ENCODE measurements at places on chromosomes 13 and 19.

DNA sequence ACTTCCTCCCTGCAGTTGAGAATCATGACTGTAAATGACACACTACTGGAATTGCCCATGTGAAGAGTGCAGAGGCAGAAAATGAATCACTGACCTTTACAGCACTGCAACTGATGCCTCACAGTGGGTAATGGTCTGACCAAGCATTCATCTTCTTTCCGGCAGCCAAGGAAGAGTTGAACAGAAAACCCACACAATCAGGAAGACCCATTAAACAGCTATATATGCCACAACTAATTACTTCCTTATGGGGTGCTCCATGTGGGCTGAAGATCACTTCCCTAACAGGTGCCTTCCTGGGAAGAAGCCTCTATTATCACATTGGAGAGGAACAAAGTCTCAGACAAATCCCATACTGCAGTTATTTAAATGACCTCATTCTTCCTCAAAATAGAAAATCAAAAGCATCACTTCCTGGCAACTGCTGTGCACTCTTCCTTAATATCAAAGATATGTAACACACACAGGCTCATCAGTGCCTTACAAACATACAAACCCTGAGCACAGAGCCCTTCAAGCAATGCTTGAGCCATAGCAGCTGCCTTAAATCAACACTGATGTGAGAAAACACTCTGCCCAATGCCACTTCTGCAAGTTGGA lies 45.8 kb downstream of the RUBCNL start:
- no peak for DNase-seq

GRCh38 chr19:719636-720344 lies 11.1 kb downstream of the PALM start:
- no peak for DNase-seq

DNA sequence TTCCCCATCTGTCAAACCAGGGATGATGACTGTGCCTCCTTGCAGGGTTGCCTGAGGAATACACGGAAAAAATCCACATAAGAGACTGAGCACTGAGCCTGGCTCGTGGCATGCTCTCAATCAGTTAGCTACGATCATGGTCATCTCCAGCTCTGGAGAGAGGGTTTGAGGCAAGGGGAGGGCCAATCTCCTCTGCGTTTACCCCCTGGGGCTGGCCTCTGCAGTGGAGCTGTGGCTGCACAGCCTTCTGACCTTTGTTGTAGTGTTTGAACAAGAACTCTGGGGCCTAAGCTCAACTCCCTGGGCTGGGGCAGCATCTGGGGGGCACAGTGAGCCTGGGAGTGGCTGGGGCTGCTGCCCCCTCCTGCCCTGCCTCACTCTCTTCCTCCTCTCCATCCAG lies 5.9 kb downstream of the LRRC4B start:
- no peak for DNase-seq

DNA sequence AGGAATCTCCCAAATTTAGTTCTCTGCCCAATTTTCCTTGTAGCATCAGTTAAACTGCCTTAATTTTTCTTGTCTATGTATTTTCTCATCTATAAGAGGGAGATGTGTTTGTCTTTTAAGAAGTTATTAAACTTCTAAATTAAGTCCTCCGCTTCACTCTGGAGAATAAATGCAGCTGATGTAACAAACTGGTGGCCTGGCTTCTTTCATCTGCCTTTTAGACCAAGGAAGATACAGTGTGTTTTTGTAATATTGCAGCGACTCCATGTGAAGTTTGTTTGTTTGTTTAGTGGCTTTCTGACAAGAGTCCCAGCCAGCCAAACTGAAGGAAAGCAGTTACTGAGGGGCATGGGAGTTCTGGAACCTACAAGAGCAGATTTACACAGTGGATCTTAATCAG lies 56.4 kb downstream of the KLF12 start:
- DNase-seq: no peak

DNA sequence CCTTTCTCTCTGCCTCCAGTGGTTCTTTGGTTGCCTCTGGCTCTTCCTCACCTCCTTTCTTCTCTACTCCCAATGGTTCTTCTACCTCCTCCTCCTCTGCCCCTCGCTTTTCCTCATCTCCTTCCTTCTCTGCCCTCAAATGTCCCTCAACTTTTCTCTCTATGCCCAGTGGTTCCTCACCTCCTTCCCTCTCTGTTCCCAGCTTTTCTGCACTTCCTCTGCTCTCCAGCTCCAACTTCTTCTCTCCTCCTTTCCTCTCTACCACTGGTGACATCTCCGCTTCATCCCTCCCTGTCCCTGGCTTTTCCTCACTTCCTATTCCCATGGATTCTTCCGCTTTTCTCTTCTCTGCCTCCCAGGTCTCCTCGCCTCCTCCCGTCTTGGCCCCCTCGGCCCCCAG lies 7.8 kb downstream of the PALM3 start:
- no peak for DNase-seq

GRCh38 chr13:23380534-23380933 lies 53.0 kb downstream of the SACS start:
- DNase-seq: no peak

GRCh38 chr13:100493418-100493817 lies 95.2 kb downstream of the GGACT start:
- no peak for DNase-seq

GRCh38 chr19:3573858-3574637 lies 1.3 kb downstream of the HMG20B start:
- peak; percentile 93 for DNase-seq

- DNase-seq: no peak
Measured at GRCh38 chr13:35822666-35823065, 308.5 kb downstream of the DCLK1 start.

GRCh38 chr19:21947775-21948174 lies 63.0 kb downstream of the ZNF208 start:
- no peak for DNase-seq

DNA sequence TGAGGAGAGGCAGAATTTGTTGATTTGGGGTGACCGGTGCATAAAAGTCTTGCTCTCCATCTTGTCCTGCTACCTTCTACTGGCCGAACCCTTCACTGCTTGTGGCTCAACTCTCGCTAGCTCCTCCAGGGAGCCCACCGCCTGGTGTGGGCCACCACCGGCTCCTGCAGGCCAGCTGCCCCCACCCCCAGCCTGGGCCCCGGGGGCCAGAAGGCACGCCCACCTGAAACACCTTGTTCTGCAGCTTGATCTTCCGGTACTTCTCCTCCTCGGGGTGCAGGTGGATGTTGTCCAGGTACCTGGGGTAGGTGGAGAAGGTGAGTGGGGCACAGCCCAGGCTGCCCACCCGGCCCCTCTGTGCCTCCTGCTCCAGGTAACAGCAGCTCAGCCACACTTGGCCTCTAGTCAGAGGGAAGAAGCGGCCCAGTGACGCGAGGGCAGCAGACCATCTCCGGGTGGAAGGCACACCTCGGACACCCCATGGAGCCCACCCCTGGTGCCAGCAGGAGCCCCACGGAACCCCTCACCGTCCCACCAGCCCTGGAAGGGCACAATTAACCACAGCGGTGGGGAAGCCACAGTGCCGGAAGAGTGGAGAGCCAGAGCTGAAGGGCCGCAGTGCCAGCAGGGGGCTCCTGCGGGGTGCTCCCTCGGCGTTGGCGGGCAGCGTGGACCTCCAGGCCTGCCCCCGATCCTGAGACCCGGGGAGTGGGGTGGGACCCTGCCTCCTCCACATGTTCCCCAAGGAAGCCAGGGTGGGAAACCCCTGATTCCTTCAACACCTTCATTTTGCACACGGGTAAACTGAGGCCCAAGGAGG lies 10.1 kb downstream of the UBXN6 start:
- no peak for DNase-seq

- DNase-seq: peak; percentile 46
Measured at GRCh38 chr13:112893570-112894422, 75.2 kb upstream of the MCF2L start.

DNA sequence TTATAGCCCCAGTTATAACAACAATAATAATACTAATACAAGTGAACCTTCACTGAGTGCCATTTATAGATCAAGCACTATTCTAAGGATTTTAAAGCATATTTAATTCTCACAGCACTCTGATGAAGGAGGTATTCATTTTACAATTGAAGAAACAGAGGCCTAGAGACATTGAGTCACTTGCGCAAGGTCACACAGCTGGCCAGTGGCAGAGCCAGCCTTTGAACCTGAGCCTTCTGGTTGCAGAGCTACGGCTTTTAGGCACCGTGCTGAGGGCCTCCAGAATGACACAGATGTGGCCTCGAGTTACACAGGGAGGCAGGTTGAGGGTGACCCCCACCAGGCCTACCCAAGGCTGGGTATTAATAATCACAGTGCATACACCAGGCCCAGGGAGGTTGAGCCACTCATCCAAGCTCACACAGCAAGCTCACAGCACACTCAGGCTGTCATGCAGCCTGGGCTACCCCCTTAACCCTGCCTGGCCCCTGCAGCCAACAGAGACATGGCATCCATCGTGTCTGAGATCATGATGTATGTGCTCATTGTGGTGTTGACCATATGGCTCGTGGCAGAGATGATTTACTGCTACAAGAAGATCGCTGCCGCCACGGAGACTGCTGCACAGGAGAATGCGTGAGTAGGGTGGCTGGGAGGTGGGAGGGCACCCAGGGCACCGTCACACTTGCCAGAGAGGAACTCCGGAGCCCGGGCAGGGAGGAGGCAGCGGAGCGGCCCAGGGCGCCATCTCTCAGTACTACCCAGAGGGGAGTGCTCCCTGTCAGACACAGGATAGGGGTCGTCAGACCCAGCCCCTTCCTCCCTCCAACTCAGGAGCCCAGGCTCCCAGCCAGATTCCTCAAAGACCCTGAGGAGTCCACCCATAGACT lies 2.7 kb upstream of the HPN start:
- peak; percentile 68 for DNase-seq

GRCh38 chr13:45143346-45143751 lies 23.0 kb downstream of the GTF2F2 start:
- DNase-seq: no peak

DNA sequence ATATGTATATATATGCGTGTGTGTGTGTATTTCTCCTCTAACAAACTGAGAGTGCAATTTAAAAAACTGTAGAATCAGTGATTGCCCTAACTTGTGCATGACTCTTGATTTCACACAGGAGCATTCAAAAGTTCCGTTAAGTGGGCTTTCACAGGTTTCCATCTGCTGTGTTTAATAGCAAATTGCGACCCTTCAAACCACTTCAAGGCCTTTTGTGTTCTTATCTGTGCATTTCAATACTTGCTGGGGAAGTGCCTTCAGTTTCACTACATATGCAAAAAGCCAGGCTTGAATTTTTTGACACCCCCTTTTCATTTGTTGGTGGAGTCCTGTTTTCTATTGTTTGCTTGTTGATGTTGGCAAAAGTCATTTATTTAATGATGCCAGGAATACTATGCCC lies 158.0 kb downstream of the TM9SF2 start:
- DNase-seq: no peak

GRCh38 chr19:18879579-18880373 lies 16.2 kb downstream of the CERS1 start:
- DNase-seq: no peak

- DNase-seq: no peak
Measured at GRCh38 chr13:111488486-111489132, 168.2 kb downstream of the TEX29 start.

DNA sequence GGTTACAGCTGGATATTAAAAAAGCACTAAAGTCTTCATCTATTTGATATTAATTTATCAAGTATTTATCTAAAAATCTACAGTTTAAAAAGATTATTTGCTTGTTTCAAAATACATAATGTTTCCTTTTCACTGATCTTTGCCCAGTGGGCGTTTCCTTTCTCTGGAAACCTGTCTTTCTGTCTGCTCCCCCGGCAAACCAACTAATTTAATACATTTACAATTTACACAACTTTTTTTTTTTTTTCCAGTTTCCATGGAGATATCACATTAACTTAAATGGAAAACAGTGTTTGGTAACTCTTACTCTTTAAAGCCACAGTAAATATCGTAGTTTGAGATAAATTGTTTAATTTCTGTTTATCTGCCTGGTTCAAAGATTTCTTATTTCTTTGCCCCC lies 5.3 kb downstream of the GPC6 start:
- no peak for DNase-seq

DNA sequence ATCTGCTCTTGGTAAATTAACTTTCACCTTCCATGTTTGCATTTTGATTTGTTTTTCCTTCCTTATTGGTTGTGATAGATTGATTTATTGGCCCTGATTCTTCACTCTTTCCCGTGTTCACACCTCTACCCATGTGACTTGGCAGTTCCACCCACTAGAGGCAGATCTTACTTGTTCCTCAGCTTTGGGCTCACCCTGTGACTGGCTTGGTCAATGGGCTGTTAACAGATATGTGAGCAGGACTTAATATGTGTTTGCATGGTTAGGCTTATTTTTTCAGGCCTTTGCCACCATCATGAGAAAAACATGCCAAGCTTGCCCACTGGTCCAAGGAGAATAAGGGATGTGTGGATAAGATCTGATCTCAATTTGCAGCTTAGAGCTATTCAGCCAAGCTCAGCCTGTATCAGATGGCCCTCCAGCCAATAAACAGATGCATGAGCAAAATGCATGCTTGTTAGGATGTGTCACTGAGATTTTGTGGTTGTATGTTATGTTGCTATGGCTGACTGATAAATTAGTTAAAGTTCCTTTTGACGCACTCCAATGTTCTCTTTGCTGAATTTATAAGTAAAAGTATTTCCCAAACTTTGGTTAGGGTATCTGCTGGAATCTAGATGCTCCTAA lies 48.0 kb downstream of the RGCC start:
- DNase-seq: no peak

DNA sequence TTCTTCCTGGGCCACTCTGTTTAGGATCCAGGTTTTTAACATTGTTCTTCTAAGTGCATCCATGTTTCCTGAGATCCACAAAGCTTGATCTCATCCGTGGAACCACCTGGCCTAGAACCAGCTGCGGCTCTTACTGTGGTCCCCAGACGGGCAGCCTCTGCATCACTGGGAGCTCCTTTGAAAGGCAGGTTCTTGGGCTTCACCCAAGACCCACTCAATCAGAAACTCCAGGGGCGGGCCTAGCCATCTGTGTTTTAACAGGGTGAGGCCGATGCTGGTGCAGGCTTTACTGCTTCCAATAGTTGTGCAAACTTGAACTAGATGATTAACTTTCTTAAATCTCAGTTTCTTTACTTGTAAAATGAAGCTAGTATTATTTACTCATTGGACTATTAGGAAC lies 605.7 kb downstream of the FGF9 start:
- no peak for DNase-seq

GRCh38 chr19:39749981-39750380 lies 12.2 kb upstream of the CLC start:
- DNase-seq: no peak

DNA sequence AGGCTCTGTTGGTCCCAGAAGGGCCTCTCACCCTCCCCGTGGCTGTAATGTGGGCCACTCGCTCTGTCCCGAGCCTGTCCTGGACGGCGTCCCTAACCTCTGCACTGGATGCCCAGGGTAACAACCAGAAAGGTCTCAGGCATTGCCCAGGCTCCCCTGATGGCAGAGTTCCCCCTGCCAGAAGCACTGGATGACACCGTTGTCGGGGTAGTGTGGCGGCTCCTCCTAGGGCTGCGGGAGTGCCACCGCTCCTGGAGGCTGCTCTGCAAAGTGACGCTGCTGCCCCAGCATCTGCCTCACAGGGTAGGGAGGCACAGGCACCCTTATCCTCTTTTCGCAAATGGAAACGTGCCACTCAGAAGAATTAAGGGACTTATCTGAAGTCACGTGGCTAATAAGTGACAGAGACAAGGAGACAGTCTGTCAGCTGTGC lies 32.0 kb downstream of the MPHOSPH8 start:
- no peak for DNase-seq
